Activated CD8-positive, alpha-beta memory T cell treated with anti-CD3 and anti-CD28 coated beads, Interleukin-2, amount 50 U/mL, for 4 hours (primary cell): ENCODE measurements at places on chromosomes 16 and 17.

DNA sequence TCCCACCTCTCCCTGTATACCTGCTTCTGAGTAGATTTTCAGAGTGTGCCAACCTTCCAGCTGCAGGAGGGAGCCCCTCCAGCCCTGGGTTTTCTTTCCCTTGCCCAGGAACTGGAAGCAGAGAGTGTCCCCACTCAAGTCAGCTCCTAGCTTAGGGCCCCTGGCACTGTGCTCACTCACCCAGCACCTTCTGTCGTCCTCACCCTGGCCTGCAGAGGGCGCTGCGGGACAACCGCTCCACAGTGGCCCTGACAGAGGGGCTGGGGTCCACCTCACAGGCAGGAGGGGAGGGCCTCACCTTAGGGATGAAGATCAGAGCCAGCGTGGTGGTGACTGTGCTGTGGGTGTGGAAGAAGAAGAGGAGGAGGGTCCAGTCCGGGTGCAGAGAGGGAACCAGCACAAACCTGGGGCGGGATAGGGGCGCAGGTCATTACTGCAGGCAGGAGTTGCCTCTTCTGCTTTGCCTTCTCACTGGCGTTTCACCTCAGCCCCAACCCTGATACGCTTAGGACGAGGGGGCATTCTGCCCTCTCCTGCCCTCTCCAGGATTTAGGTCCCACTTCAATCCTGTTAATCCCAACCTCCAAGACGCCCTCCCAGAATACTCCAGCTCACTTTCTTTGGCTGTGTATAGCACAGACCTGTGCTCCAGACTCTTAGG, 10.0 kb downstream of the GPR179 start:
- peak; percentile 23 for DNase-seq

DNA sequence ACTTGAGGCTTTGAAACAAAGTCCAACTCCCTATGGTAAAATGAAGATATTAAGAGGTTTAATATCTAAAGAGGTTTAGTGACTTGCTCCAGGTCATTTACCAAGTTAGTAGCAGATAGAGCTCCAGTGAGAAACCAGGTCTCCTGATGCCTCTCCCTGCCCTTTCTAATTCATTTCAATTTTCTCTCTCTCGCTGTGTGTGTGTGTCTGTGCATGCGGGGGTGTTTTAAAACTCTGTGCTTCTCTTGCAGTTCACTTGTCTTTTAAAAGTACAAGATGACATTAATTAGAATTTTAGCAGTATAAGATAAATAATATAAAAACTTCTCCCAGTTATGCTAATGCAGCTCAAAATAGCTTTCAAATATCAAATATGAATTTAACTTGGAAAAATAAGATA, 8.2 kb upstream of the ZP2 start:
- no peak for DNase-seq

DNA sequence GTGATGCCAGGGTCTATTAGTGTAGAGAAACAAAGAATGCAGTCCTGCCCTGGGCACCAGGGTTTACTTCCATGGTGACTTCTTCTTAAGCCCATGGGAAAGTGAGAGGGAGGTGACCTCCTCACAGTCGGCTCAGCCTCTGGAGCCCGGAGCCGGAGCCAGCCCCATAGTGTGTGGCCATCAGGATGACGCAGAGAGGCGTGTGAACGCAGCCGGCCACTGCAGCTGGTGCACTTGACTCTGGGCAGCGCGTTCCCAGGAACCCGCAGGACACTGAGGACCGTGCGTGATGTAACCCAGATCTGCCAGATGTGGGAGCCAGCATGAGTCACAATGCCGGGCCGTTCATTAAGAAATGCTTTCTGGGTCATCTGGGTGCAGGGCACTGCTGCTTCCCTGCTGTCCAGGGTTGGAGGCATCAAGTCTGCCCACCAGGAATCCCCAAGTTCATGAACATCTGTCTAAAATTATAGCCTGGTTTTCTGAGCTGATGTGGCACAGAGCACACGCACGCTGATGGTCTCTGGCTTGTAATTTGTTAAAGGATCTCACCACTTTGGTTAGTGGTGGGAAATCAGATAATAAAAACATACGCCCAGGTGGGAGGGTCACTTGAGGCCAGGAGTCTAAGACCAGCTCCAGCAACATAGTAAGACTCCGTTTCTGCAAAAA, 114.1 kb downstream of the PITPNC1 start:
- DNase-seq: no peak

DNA sequence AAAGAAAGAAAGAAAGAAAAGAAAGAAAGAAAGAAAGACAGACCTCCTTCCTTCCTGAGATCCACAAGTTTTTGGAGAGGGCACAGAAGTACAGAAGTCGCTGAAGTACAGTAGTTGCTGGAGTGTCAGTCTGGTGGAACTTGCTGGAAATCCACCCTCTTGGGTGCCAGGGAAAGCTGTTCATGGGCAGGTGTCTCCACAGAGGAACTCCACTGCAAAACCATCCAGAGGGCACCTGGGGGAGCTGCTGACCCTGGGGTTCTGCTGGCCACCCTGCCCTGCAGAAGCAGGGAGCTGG, 3.5 kb upstream of the PRR14 start:
- DNase-seq: no peak

GRCh38 chr17:47791025-47791424, 30.6 kb downstream of the OSBPL7 start:
- no peak for DNase-seq

DNA sequence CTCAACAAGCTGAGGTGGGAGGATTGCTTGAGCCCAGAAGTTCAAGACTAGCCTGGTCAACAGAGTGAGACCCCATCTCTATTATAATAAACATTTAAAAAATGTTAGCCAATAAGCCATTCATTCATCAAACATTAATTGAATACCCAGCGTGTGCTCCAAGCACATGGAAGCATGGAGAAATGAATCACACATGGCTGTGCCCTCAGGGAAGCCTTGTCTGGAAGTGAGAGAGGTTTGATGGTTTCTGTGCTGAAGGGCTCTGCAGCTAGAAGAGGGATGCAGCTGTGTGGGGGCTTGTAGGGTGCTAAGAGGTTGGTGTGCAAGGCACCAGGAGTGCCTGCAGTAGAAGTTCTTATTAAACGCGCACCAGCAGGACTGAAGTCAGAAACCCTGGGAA, 11.2 kb downstream of the CYB5D2 start:
- DNase-seq: no peak

GRCh38 chr16:27840311-27841060, 223.0 kb downstream of the GSG1L start:
- no peak for DNase-seq

- no peak for DNase-seq
Observed at GRCh38 chr17:66702106-66702936, 132.6 kb upstream of the CACNG5 start.

DNA sequence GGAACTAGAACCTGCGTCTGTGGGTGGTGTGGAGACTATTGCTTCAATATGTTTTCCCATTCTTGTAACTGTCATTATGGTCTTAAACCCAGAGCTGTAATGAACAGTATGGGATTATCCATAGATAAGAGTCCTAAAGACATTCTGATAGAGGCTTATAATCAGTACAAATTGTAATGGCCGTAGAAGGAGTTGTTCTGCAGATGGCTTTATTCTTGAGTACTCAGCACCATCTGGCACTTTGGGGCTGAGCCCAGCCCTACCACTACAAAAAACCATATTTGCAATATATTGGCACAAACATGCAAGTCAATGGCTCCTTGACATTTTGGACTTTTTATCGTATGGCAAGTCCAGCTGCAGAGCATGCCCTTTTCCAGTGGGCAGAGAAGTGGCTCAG, 150.0 kb downstream of the HS3ST4 start:
- no peak for DNase-seq

DNA sequence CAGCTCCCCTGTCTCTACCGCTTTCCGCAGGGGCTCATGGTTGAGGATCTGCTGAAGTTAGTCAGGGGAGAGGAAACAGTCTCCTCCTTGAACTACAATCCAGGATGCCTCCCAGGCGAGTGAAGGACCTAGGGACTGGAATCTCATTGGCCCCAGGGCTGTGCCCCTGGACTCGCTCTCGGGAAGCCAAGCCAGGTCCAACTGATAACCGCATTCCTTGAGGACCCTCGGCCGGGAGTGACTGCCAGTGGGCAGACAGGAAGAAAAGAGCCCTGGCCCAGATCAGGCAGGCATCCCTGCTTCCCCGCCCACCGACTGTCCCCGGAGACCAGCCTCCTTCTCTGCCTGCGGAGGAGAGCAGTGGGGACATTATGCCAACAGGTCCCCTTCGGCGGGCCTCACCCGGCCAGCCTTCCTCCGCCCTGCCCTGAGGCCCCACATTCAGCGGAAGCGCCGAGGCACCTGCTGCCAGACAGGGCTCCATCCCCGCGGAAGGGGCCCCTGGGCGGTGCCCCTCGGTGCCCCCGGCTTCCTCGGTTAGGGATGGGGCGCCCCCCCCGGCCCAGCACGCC, 776 bp downstream of the LRRC75A start:
- DNase-seq: no peak

GRCh38 chr16:24071666-24072360, 184.3 kb upstream of the CACNG3 start:
- DNase-seq: no peak

GRCh38 chr17:12431188-12431587, 234.5 kb upstream of the MYOCD start:
- no peak for DNase-seq

DNA sequence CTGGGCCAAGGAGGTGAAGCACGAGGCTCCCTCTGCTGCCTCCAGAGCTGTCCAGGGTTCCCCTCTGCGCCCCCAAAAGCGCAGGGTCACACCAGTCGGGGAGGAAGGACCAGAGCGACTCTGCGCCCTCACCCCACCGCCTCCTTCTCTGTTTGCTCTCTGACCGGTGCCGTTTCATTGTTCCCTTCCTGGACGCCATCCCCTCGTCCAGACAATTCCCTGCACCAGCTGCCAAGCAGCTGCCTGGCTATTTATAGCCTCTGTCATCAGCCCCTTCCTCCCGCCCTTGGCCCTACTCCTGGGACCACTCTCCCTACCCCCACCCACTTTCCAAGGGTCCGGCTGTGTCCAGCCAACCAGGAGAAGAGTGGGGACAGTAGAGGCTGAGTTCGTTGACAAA, 68.8 kb upstream of the CREBBP start:
- DNase-seq: no peak

- DNase-seq: no peak
Observed at GRCh38 chr16:25258861-25259179, 1.2 kb upstream of the ZKSCAN2 start.

GRCh38 chr16:50671644-50672260, 9.4 kb downstream of the SNX20 start:
- no peak for DNase-seq

- no peak for DNase-seq
Observed at GRCh38 chr16:18050234-18050633, 286.3 kb downstream of the NPIPA8 start.

- DNase-seq: no peak
Observed at GRCh38 chr16:27844826-27845225, 218.7 kb downstream of the GSG1L start.

DNA sequence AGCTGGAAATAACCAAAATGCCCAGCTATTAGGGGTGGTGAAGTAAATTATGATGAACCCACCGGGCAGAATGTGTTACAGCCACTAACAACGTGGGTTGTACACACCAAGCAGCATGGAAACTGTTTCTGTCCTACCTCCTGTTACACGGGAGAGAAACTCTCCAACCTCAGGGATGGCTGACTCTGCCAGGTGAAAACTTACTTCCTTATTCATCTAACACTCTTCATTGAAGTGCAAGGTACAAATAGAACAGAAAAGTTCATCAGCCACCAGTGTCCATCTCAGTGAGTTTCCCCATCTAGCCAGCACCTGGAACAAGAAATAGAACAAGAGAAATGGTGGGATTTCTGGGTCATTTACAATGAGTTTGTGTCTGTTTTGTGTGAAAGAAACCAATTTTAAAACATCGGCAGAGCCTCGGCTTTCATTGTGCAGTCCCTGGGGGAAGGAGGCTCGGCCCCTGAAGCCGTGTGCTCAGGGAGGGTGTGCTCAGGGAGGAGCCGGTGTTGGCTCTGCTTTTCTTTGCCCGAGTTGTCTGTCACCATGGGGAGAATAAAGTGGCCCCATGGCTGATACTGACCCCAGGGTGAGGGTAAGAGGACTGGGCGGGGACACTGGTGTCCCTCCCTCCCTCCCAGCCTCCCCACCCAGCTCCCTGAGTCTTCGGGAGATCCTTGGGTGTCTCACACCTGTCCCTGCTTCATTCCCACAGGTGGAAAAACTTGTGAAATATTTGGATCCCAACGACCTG, 39.8 kb downstream of the RAB11FIP4 start:
- no peak for DNase-seq

- peak; percentile 26 for DNase-seq
Observed at GRCh38 chr17:82216301-82217119, 3.9 kb upstream of the CCDC57 start.

DNA sequence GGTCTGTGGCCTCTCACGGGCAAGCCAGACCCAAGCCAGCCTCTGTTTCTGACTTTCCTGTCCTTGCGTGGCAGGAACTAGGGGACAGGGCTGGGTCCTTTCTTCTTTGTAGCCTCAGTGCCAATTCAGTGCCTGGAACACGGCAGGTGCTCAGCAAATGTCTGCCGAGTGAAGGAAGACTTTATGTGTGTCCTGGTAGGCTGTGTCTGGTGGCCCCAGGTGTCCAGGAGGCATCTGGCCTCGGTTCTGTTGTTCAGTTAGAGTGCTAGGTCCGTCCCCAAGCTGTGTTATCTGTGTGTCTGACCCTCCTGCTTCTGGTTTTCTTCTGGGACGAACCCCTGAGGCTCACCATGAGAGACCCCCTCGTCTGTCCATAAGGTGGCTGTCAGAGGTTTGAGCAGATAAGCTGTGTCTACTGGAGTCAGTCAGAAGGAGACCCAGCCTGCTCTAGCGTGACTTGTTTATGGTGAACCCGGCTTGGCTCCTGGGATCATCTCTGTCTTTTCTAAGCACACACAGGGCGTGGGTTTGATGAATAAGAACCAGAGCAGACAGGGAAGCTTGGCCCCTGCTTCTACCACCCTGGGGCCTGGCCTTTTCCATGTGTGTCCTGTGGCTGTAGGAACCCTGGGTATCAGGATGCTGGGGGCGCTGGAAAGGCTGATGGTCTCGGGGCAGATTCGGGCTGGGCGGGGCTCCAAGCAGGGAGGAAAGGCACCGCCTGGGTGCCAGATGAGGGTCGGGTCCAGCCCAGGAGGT, 39.3 kb downstream of the ENGASE start:
- DNase-seq: no peak

DNA sequence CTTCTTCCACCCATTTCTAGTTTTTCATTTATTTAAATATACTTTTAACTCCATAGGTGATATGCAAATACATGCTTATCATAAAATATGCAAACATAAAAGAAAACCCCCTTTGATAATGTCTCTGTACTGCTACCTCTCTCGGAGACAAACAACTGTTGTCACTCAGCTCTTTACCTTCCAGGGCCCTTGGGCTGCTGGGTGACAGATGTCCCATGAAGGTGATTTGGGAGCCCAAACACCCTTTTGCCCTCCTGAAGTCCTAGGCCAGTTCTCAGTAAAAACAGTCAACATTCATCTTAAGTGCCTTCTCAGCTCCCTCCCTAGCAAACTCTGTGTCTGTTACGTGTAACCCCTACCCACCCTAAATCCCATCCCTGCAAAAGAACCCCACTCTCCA, 37.5 kb downstream of the CHD9 start:
- DNase-seq: no peak

GRCh38 chr17:34370376-34370996, 7.5 kb upstream of the CCL1 start:
- DNase-seq: no peak

DNA sequence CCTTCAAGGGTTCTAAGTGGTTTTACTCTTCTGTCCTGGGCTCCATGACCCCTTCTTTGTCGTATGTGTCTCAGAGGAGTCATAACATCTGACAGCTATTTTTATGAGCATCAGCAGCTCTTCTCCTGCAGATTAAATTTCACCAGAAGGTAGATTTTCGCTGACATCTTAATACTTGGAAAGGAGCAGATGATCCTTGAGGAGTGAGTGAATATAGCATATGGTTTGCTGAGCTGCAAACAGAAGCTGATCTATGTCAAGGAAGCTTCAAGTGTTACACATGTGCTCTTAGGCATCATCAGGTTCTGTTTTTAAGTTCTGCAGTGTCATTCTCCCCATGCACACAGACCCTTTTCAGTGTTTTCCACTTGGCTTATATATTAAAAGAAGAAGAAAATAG, 49.2 kb upstream of the MYH2 start:
- DNase-seq: no peak
